Inflammatory macrophage treated with lipopolysaccharide for 4 hours (primary cell): ENCODE measurements at places on chromosomes 13 and 19.

DNA sequence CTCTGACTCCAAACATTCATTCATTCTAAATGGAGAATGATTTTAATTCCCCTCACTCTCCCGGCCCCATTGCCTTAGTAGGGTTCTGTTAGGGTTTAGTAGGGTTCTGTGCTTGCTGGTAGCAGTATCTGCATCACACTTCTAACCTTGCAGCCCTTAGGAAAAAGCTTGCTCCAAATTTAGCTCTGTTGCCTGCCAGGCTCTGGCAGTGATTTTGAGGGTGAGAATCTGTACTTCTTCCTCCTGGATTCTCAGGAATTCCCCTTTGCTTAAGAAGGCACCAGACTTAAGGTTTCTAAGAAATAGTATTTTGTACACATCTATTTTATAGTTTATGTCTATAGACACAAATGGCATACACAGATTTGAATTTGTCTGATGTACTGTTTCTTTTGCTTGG, 14.7 kb downstream of the B3GLCT start:
- no peak for DNase-seq

GRCh38 chr13:24922387-24922744, 158.4 kb downstream of the RNF17 start:
- peak; percentile 31 for DNase-seq

DNA sequence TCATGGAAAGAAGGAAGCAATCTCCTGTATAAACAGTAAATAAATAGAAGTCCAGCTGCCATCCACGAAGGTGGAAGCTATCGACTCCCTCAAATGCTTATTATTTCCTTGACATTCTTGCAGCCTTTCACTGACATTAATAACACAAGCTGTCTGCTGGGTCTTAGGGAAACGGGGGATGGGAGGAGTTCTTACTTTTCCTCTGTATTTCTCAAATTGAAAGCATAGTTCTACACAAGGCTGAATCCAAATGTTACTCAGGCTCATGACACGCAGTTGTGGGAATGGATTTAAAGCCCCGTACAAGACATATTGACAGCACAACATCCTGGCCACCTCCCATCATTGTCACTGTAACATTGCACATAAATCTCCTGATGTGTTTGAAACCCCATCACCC, 4.0 kb downstream of the SERPINE3 start:
- no peak for DNase-seq

DNA sequence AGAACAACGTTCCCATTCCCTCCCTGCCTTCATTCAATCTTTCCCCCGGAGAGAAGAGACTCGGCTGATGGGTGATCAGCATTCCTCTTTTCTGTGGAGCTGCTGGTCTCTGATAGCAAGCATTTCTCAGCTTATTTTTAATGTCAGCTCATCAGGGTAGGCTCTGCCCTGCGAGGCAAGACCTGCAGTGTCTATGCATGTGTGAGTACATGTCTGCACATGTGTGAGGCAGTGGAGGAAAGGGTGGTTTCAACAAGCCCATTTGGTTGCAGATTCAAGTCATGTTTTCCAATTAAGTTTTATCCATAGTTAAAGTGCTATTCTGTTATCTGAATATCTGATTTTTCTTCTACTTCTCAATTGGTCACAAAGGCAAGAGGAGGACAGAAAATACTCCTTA, 19.5 kb downstream of the SLC10A2 start:
- DNase-seq = no peak

DNA sequence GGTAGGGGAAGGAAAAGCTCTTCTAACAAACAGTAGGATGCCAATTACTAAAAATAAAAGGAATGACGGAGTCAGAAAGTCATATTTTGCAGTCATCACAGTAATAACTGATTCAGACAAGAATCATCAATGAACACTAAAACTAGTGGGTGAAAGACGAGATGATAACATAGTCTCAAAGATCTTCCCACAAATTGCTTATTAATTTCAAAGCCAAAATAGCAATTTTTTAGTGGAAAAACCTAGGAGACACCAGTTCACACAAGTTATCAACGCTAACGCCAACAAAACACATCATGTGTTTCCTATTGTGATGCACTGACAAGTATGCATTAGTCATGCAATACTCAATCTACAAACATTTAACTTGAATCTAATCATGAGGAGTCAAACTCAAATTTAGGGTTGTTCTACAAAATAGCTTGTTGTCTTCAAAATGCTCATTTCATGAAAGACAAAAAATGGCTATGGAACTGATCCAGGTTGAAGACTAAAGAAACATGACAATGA, 18.6 kb downstream of the ZNF233 start:
- no peak for DNase-seq
